EH (cell line): ENCODE measurements at places on chromosomes 16 and 17.

DNA sequence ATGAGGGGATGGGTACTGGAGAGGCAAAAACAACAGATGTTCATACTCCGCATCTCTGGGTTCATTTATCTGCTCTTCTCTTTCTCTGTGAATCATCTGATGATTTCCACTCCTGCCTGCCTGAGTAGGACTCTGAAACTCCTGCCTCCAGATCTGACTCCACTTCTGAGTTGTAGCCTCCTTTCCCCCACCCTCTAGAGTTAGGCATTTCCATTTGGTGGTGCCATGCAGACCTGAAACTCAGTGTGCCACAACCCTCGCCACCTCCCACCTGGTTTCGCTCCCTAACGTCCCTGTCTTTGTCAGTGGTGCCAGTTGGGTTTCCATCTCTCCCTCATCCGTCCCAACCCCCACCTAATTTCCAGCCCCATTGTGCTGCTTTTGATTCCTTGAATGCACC is 126.2 kb downstream of the PRKCB start:
- no peak for DNase-seq

- DNase-seq, result no peak
These were observed 417.0 kb downstream of the HAPSTR1 start for GRCh38 chr16:9508328-9508936.

GRCh38 chr17:4365103-4365627 is 1.3 kb downstream of the UBE2G1 start:
- DNase-seq, result peak; percentile 93

GRCh38 chr16:68286153-68287074 is 22.1 kb downstream of the SLC7A6 start:
- no peak for DNase-seq

- DNase-seq, result peak; percentile 73
These were observed 98.3 kb downstream of the PITPNC1 start for GRCh38 chr17:67475161-67475937.

DNA sequence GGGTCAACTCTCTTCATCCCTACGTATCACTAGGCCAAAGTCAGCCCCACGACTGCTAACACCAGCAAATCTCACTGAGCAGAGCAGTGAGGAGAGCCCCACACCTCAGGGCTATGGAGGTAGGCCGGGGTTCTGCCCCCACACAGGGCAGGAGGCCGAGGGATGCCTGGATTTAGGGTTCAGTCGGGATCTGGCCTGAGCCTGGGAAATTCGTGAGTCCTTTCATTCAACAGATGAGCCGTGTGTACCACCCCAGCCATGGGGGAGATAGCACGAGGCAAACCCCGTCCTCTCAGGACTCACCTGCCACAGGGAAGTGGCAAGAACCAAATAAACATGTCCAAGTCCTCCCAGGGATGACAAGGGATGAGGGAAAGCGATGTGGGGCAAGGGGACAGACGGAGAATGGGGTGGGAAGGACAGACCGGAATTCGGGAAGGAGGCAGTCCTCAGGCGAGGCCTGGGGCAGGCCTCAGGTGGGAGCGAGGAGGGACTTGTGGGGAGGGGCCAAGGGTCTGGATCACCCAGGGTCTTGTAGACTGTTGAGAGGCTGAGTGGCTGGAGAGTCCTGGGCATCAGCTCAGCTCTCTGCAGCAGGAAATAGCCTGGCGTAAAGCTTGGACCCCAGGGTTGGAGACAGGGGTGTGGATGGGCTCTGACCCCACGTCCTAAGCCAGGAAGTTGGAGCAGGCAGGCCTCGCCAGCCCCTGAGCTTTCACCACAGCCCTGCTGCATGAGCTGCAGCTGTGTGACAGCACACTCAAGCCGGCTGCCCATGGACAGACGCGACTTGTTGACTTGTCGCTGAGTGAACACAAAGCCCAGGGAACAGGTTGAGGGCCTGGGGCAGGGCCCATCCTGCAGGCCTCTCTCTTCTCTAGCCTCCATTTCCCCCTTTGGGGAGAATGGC is 7.9 kb upstream of the FAM83G start:
- DNase-seq, result no peak

DNA sequence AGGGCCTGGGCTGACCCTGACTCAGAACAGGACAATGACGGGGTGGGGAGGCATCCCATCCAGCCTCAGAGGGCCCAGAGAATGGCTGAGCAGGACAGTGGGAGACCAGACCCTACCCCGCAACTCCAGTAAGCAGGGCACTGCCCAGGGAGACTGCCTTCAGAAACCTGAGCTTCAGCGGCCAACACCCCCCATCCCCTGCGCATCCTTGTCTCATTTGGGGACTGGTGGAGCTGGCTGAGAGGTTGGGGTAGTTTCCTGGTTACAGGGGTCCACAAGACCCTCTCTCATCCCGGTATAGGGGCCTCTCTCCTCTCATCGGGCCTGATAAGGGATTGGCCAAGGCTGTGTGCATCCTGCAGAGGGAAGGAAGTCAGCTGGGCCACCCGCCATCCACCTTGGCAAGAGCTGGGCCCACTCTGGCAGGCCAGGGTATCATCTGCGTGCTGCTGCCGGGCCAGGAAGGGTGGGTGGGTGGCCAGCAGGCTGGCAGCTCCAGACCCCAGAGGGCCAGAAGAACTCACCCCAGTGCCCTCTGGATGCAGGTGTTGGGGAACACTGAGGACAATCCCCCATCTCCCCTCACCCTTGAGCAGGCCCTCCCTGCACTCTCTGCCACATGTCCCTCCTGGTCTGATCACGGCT is 229.1 kb downstream of the KATNIP start:
- no peak for DNase-seq

- DNase-seq, result no peak
These were observed 56.1 kb downstream of the IGF2BP1 start for GRCh38 chr17:49053171-49053829.

- no peak for DNase-seq
These were observed 284.6 kb upstream of the KIF2B start for GRCh38 chr17:53538129-53538617.

DNA sequence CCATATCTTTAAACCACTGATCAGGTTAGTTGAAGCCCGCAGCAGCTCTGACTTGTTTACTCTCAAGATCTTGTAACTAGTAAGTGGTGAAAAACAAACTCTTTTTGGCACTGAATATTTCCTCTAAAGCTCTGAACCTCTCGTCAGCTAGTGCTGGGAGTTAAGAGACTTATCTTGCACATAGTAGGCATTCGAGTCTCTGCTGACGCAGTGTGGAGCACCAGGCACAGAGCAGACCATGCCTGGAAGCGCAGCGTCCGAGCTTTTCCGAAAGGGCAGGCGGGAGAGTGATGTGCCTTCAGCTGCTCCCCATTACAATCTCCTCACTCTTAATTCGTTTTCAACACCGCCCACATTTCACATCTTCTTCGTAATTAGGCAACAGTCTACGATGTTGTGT is 63.0 kb downstream of the SMG6 start:
- no peak for DNase-seq

DNA sequence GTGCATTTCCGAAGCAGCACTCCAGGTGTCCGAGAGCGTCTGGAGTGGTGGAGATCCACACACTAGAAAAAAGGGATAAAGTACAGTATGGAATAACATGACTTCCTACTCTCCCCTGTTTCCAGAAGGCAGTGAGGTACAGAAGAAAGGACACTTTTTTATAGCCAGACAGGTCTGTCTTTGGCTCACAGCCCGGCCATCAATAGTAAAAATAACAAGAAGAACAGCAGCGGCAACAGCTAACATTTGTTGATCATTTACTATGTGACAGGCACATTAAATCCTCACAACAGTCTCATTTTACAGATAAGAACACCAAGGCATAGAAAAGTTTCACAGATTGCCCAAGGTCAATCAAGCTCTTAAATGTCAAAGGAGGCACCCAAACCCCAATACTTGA is 16.2 kb downstream of the DYNLRB2 start:
- no peak for DNase-seq

GRCh38 chr17:68516732-68517131 is 4.5 kb downstream of the PRKAR1A start:
- DNase-seq, result no peak

- no peak for DNase-seq
These were observed 103.5 kb downstream of the NPIPB11 start for GRCh38 chr16:29302976-29303375.

GRCh38 chr16:29644973-29645693 is 17.9 kb upstream of the SPN start:
- DNase-seq, result no peak

DNA sequence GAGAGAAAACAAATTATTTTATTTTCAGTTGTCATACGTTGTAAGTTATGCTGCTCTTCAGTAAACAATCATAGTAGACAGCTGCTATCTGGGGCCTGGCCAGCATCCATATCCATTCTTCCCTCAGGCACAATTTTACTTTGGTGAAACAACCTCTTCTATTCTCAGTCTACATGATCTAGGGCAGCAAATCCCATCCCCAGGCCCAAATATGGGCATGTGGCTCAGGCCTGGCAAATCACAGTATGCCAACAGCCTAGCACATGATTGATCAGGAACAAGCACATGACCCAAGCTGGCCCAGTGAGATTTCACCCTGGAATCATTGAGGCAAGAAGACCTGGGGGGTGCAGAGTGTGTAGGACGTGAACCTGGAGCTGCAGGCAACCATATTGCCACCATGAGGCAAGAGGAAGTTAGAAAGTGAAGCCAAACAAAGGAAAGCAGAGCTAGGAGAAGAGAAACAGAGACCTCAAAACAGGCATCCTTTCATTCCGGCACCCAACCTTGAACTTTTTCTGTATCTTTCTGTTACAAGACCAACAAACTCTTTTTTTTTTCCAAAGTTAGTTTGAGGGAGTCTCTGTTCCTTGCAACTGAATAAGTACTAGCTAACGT is 10.3 kb upstream of the ABCC12 start:
- DNase-seq, result peak; percentile 71

DNA sequence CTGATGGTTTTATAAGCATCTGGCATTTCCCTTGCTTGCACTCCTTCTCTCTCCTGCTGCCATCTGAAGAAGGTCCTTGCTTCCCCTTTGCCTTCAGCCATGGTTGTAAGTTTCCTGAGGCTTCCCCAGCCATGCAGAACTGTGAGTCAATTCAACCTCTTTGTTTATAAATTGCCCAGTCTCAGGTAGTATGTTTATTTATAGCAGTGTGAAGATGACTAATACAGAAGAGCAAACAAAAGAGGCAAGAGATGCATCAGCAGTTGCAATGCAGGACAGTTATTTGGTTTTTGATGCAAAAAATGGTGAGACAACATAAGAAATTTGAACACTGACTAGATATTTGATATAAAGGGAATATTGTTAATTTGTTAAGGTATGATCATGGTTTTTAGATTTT is 16.8 kb downstream of the TMEM100 start:
- DNase-seq, result no peak

DNA sequence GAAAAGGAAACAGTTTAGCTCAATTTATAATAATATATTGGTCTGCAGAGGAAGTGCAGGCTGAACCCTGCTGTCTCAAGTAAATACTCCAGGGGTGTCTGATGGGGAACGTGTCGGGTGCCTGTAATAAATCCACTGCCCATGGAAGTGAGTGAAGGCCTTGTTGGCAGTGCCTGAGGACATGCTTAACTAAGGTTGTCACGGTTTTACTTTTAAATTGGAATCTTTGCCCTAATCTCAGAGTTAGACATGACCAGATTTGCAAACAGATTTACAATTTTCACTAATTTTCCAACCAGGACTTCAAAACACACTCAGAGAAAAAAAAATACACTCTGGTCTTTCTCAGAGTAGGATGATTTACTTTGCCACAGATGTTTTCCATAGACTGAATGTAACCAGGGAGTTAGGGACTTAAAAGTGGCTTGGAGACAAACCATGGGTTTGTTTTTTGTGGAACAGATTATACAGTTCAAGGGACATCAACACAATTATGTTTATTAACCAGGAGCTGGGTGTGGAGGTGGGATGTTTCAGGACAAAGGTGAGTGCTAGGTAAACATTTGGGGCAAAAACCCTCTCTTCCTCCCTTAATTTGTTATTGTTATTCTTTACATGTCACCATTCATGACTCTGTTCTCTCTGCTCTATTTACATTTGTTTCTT is 144.5 kb downstream of the FTO start:
- no peak for DNase-seq

DNA sequence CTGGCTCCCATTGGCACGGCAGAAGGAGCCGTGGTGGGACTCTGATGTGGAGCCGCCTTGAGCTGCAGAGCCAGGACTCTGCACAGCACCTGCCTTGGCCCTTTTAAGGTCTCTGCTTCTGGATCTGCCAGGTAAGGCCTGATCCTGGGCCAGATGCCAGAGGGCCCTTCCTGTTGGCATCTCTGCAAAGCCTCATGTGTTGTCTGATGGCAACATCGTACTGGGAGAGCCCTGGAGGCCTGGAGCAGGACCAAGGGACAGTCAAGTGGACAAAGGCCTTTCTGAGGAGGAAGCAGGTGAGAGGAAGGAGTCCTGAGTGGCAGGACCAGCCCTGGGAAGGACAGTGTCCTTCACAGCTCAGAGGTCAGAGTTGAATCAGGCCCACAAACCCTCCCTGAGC is 26.1 kb downstream of the SOCS1 start:
- DNase-seq, result no peak

- DNase-seq, result peak; percentile 89
These were observed 75.6 kb upstream of the PLCG2 start for GRCh38 chr16:81703177-81704155.

DNA sequence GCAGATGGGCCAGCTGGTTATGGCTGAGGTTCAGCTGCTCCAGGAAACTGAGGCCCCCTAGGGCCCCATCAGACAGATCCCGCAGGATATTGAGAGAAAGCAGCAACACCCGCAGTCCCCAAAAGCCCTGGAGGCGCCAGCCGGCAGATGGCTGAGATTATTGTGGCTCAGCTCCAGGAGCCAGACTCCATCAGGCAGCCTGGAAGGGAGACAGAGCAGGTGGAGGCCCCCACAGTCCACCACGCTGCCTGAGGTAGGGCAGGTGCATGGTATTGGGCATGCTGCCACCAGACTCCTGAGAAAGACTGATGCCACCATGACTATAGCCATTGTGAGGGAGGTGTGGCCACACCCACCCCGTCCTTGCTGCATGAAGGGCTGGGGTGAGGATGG is 9.5 kb upstream of the TMEM101 start:
- DNase-seq, result no peak

- peak; percentile 35 for DNase-seq
These were observed 150.3 kb downstream of the ASIC2 start for GRCh38 chr17:33142705-33143299.

DNA sequence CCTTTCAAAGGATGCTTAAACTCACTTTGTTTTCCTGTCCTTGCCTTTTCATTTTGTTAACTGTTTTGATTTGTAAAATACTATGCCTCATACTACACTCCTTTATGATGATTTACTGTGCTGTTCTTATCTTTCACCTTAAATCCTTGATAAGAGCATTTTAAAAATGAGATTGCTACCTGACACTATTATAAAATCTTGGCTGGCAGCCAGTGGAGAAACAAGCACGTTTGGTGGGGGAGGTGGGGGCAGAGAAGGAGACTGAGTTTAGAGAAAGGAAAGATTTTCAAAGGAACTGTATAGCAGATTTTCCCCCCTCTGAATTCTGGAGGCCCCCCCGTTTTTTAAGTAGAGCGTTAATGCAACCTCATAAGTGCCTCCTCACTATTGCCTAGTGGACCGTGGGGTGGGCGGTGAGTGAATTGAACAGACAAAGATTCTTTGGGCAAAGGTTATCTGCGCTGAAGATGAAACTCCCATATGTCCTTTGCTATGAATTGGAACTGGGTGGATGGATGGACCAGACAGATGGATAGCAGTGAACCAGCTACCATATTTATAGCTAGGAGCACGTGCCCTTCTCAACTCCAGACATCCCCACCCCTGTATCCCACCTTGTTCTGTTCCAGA is 200.2 kb downstream of the CCDC182 start:
- DNase-seq, result no peak
